ENCODE measurements at places on chromosomes 5 and 9.

DNA sequence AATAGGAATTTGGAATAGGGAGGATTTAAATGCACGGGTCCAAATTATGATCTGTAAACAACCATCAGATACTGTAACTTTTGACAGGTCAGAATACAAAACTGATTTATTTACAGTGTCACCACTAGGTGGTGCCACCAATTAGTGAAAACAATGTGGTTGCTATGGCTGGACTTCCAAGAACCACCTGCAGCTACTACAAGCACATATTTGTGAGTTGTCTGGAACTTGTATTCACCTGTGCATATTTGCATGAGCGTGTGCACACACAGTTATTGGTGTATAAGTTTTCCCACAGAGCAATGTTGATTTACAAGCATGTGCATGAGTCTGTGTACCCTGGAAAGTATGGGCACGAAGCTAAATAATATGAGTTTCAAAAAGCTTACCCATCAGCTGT lies 3.0 kb upstream of the HRCT1 start:
- DNase-seq, result peak; percentile 37

DNA sequence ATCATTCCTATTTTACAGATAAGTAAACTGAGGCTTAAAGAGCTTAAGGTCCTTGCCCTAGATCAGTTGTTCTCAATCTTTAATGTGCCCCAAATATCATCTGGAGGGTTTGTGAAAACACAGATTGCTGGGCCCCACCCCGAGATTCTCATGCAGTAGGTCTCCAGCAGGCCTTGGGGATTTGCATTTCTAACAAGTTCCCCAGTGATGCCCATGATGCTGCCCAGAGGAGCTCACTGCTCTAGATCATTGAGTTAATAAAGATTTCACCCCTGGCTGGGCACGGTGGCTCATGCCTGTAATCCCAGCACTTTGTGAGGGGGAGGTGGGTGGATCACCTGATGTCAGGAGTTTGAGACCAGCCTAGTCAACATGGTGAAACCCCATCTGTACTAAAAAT lies 42.8 kb upstream of the RAD23B start:
- no peak for DNase-seq

- no peak for DNase-seq
Observed at GRCh38 chr9:74140141-74140540, 357.0 kb upstream of the RORB start.

DNA sequence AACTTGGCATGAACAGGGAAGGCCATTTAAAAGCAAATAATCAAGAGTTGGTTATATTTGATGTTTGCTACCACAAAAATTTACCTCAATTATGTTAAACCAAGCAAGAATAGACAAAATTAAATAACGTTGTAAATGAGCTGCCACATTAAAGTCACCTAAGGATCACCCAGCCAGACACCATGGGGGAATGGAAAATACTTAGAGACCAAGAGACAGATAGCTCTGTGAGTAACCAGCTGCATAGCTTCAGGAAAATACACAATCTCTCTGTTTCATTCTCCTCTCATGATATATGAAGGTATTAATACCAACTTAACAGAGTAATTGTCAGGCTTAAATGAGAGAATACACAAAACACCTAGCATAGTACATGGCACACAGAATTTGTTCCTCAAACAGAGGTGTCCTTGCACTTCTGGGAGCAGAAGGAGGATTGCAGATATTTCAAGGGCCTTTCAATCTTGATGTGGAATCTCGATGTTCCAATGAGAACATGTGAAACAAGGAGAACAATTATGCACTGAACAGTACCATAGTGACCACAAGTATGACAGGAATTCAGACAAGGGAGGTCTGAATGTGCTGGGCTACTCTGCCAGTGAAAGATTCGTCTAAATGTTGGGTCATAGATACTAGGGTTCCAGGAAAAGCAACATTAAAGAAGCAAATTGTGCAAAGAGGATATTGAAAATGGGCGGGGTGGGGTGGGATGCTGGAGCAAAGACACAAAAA lies 18.6 kb downstream of the JAKMIP2 start:
- peak; percentile 55 for DNase-seq
